ENCODE measurements at places on chromosomes 3 and 15.

GRCh38 chr15:91469632-91470567, 369.8 kb downstream of the SV2B start:
- no peak for DNase-seq

GRCh38 chr3:34292605-34293300, 494.3 kb downstream of the PDCD6IP start:
- DNase-seq = no peak

DNA sequence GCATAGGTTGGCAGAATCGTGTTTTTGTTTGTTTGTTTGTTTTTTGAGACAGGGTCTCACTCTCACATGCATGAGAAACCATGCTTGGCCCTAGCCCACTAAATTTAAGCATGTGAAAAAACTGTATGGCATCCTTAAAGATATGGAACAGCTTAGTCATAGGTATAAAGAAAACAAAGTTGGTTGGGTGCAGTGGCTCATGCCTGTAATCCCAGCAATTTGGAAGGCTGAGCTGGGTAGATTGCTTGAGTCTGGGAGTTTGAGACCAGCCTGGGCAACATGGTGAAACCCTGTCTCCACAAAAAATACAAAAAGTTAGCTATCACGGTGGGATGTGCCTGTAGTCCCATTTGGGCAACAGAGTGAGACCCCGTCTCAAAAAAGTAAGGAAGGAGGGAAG, 25.2 kb downstream of the EXD1 start:
- no peak for DNase-seq

- DNase-seq = no peak
Measured at GRCh38 chr3:140597792-140598191, 80.1 kb upstream of the TRIM42 start.

DNA sequence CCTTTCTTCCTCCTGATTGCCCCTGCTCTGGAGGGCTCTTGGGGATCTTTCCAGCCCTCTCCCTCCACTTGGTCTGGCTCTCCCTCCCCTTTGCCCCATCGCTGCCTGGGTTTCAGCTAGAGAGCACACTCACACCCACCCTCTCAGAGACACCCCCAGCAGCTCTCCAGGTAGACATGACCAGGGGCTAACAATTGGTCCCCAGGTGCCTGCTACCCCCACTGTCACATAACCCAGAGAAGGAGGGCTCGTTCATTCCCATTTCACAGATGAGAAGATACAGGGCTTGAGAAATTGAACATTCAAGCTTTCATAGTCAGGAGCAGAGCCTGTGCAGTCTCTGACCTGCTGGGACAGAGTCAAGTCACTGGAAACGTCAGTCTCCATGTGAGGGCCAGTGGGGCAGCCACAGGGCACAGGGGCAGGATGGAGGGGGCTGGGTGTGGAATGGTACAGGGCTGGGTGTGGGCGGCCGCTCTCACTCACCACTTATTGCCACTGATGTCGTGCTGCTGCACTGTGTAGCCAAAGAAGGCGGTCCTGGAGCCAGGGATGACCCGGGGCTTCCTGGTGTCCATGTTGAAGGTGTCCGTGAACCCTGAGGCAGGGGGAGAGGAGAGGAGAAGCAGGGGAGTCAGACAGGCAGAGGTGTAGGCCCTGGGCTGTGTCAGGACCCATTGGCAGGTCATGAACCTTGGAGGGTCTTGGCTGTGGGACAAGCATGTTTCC, 29.4 kb downstream of the ITGA11 start:
- no peak for DNase-seq

- no peak for DNase-seq
Measured at GRCh38 chr3:41018855-41019254, 180.4 kb upstream of the CTNNB1 start.

DNA sequence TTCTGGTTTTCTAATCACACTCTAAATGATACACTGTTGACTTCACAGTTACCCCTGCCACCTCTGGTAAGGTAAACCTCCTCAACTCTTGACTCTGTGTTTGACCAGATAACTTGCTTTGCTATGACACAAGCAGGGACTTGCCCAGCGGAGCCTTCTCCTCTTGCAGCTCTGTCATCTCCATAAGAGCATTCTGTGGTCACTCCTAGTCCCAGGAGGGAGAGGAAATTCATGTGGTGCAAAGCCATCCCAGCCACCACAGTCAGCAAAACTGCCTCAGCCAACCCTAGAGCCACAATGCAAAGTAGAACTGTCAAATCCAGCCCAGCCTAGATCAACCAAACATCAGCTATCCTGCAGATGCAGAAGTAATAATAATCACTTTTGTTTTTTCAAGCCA, 144.7 kb upstream of the GADL1 start:
- no peak for DNase-seq

DNA sequence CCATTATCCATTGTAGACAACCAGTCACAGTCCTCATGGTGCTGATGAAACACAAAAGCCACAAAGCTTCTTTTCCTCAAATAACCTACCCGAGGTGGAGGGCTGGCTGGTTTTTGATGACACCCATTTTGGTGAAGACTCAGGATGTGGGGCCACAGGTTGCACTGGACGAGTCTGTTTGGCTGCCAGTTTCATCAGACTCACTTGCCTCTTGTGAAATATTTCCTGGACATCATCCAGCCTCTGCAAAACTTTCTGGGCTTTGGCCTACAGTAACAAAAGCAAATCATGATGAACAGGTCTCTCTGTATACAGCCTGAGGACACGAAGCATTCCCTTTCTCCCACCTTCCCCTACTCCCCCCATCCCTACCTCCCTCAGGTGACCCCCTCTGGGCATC, 42.2 kb downstream of the B3GNT5 start:
- DNase-seq = no peak

DNA sequence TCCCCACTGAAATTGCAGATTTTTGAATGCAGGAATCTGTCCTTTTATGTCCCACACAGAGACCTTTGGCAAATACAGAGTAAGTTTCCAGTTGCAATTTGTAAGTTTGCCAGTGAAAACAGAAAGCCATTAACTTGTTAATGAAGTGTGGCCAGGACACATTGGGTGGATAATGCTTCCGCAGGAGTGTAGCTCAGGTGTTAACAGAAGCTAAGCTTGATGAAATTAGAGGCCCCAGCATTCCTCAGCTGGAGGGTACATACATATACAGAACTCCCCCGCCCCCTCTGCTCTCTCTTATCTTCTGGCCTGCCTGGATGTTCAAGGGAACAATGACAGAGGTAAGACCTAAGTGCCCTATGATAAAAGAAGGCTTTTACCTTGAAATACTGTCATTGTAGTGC, 8.1 kb upstream of the LRRC2 start:
- no peak for DNase-seq

- peak; percentile 87 for DNase-seq
Measured at GRCh38 chr15:52679232-52680040, at the start of gene ATOSA. TSS of gene ATOSA (minus strand) at chr15:52679388. CDS start at chr15:52678021, 1,367 bp downstream.

- DNase-seq = no peak
Measured at GRCh38 chr3:136671921-136672320, 80.3 kb downstream of the STAG1 start.

- DNase-seq = no peak
Measured at GRCh38 chr15:81386947-81387346, 12.9 kb upstream of the TMC3 start.

DNA sequence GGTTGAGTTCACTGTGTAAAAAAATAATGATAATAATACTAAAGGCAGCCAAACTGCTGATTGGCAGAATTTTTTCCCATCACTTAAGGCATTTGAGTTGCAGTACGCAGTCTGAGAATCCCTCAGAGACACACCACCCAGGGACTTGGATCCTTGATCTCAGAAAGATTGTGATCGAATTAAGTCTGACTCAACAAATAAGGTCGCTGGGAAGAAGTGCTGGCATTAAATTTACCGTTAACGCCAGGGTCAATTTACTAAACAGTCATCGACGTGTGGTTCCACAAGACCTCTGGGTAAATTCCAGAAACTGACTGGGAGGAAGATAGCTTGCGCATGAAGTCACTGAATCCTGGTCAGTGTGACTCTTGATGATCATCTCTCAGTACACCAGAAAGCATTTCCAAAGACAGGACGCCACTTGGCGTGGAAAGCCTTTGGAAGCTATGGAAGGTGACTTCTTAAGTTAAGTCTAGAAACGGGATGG, 48.3 kb upstream of the CGNL1 start:
- DNase-seq = no peak

DNA sequence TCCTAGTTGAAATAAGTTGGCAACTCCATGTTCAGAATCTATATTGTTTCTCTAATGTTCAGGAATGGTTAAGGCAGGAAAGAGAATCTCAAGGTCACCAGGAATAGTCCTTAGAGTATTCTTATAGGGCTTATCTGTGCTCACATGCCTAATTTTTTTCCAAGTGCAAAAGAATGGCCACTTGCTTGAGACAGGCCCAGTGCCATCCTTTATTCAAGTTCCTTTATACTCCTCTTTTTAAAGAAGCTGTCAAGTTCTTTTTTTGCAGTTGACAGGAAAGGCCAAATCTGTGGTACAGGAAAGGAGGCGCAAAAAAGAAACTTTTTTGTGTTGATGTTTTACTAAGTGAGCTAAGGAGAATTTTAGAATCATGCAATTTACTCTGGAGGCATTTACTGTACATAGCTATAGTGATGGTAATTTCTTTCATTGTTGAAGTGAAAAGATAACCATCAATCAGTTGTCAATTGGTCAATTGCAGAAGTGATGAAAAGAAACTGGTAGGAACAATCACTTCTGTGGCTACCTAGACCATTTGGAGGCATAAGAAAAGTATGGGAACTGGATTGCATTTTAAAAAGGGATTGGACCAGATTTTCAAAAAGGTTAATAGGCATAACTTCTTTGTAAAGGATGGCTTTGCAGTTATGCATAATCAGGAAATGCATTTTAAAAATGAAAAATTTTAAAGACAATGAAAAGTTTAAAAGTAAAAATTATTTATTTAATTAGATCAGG, 102.5 kb upstream of the SOX2 start:
- no peak for DNase-seq

DNA sequence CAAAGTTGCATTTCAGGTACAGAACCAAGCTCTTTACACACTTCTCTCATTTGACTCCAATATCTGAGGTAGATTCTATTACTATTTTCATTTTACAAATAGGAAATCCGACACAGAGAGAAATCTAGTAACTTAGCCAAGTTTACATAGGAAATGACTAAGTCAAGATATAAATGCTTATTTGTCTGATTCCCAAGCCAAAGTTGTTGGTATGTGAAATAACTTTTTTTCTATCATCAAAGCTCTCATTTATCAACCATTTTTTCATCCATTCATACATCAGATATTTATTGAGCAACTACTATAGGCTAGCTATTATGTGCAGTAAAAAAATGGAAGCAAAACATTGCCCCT, 89.2 kb upstream of the MITF start:
- DNase-seq = no peak

GRCh38 chr3:18650731-18651130, 225.6 kb upstream of the SATB1 start:
- no peak for DNase-seq

- no peak for DNase-seq
Measured at GRCh38 chr3:113698956-113699355, 2.5 kb upstream of the USF3 start.

DNA sequence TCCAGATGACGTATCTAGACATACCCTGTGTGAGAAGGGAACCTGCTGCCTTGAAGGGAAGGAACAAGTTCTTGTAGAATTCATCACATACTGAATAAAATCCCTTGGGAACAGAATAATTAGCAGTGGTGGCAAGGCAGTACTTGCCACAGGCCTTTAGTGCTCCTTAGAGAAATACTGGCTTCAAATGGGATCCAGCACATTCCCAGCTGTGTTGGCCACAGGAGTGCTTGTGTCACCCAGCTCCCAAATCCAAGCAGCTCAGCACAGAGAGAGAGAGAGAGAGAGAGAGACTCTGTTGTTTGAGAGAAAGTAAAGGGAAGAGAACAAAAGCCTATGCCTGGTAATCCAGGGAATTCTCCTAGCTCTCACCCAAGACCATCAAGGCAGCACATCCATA, 969.0 kb upstream of the ALCAM start:
- no peak for DNase-seq

DNA sequence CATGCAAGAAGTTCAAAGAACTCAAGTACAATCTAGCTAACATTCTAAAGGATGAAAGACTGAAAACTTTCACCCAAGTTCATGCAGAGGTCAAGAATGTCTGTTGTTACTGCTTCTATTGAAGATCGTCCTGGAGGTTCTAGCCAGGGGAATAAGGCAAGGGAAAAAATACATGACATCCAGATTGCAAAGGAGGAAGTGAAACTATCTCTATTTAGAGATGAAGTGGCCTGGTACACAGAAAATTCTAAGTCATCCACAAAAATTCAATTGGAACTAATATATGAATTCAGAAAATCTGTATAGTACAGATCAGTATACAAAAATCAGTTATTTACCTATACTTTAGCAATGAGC, 693.0 kb downstream of the NR2F2 start:
- DNase-seq = no peak

- DNase-seq = no peak
Measured at GRCh38 chr3:136831461-136831860, 12.5 kb downstream of the SLC35G2 start.

DNA sequence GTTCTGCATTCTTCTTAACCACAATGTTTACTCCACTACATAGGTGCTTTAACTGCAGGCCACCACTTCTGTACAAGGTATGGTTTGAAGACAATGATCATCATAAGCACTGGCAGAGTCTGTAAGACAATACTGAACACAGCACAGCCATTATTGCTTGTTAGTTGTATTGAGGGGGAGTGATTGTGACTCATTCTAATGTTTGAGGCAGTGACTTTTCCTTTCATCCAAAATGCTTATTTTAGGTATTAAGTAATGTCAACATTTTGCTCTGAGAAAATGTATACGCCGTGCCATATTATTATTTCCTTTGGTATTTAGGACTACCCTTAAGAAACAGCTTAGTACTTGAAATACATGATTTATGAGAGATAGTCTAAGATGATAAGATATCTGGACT, 618.2 kb upstream of the ZNF717 start:
- DNase-seq = no peak

DNA sequence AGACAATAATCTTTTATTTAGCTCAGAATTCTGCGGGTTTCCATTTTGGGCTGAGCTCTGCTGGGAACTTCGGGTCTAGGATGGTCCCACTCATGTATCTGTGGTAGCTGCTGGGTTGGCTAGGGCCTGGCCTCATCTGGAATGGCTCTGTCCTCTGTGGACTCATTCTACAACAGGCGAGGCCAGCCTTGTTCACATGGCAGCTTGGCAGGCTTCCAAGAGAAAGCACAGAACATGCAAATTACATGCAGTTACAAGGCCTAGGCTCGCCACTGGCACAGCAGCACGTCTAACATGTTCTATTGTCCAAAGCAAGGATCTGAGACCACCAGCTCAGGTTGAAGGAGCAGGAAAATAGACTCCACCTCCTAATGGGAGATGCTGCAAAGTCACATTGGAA, 431.4 kb downstream of the PDCD6IP start:
- DNase-seq = no peak

- no peak for DNase-seq
Measured at GRCh38 chr3:82054849-82055248, 293.4 kb upstream of the GBE1 start.

DNA sequence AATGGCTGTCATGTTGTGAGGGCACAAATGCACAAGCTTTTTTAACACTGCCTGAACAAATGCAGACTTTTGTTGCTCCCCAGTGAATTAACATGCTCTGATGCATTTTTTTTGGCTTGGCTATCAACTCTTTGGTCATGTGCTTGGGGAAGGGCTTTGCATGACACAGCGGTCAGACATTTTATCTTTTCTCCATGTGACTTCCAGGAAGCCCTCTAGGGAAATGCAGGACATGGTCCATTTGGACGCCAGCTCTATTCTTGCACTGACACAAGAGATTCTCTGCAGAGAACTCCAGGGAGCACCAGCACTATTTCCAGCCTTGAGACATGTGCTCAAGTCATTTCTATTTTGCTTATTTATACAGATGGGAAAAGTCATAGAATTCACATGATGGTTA, 46.2 kb downstream of the NEK11 start:
- DNase-seq = no peak

Data from RKO (cell line).